ENCODE measurements at places on chromosomes 7 and 10.

DNA sequence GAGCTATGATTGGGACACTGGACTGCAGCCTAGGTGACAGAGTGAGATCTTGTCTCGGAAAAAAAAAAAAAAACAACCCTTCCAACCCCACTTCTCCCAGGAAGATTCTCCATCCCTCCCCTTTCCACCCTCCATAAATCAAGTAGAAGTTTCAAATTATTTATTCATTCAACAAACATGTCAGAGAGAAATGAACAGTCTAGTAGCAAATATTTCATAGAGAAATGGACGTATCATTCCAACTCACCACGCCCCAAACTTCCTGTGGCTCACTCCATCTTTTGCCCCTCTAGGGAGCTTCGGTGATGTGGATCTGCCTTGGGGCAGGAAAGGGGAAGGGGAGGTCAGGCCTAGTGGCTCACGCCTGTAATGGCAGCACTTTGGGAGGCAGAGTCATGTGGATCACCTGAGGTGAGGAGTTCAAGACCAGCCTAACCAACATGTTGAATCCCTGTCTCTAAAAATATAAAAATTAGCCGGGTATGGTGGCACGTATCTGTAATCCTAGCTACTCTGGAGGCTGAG is 638 bp upstream of the TRAPPC14 start:
- DNase-seq = no peak

- DNase-seq = no peak
Observed at GRCh38 chr7:13846386-13846785, 143.1 kb downstream of the ETV1 start.

- DNase-seq = no peak
Observed at GRCh38 chr7:19118636-19119371, 1.4 kb upstream of the TWIST1 start.

- no peak for DNase-seq
Observed at GRCh38 chr7:1438821-1439220, 20.4 kb downstream of the MICALL2 start.

GRCh38 chr10:17915181-17915580 is 36.5 kb upstream of the SLC39A12 start:
- no peak for DNase-seq

GRCh38 chr10:102085336-102085735 is 20.2 kb downstream of the HPS6 start:
- DNase-seq = no peak

DNA sequence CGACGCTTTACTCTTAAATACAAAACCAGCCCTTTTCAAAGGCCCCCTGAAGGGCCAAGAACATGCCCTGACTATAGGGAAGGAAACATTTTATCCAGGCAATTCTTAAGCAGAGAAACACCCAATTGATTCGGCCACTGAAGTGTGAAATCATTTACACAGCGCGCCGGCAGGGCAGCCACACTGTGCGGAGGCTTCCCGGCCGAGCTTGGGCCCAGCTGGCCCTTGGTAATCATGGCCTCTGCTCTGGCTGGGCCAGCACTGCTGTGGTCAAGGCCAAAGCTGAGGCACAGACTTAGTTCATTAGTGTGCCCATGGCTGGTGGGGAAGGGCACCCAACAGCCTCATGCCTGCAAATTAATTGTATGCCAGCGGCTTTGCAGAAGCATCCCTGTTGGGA is 143.7 kb upstream of the HABP2 start:
- no peak for DNase-seq

DNA sequence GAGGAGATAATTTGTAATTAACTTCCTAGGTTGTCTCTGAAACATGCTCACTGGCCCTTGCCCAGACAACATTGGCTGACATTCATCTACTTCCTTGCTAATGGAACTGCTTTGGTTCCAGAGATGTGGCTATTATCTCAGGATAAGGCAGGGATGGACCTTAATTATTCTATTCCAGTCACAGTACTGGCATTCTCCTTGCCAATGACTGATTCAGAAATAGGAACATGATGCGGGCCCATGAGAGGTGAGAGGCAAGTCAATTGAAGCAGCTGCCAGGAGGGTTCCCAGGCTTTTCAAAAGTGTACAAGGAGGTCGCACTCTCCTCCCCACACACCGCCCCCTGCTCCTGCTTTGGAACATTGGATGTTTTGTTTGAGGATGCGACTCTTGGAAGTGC is 109.6 kb upstream of the DGKB start:
- no peak for DNase-seq

GRCh38 chr10:24012249-24012803 is 196.6 kb upstream of the KIAA1217 start:
- DNase-seq = no peak

DNA sequence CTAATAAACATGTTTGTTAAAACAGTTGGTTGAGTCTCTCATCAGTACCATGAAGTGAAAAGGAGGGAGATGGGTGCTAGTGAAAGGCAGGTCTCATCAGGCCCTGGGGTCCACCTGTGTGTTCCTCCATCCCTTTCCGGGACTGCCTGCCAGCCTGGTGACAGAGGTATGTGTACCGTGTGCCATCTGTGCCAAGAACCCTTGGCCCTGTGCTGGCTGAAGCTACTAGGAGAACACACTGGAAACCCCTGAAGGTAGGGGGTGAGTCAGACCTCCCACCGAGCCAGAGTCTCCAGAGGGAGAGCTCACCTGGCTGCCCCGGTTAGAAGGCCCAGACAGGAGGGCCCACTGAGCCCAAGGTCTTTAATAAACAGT is 2.3 kb downstream of the DDIT4 start:
- DNase-seq = peak; percentile 58

DNA sequence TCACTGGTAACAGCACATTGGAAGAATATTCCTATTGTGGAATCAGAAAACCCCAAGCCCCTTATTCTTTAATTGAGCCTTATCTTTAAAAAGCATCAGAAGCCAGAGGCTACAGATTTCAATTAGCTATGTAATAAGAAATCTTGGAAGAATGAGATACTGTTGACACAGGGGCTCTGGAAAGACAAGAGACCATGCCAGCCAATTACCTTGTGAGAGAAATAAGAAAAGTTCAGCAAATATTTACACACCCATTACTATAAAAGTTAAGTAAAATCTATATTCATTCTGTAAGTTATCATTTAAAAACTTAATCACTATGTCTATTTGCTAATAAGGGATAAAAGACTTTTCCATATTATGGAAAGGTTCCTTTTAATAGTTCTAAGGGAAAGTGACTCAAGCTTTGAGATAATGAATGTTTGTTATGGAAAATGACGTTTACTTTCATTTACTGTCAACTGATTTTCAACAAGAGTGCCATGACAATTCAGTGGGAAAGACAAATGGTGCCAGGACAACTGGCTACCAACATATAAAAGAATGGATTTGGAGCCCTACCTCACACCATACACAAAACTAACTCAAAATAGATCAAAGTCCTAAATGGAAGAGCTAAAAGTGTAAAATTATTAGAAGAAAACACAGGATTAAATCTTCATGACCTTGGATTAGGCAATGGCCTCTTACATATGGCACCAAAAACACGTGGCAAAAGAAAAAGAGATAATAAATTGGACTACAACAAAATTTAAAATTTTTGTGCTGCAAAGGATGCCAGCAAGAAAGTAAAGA is 28.3 kb downstream of the ZFAND2A start:
- no peak for DNase-seq

DNA sequence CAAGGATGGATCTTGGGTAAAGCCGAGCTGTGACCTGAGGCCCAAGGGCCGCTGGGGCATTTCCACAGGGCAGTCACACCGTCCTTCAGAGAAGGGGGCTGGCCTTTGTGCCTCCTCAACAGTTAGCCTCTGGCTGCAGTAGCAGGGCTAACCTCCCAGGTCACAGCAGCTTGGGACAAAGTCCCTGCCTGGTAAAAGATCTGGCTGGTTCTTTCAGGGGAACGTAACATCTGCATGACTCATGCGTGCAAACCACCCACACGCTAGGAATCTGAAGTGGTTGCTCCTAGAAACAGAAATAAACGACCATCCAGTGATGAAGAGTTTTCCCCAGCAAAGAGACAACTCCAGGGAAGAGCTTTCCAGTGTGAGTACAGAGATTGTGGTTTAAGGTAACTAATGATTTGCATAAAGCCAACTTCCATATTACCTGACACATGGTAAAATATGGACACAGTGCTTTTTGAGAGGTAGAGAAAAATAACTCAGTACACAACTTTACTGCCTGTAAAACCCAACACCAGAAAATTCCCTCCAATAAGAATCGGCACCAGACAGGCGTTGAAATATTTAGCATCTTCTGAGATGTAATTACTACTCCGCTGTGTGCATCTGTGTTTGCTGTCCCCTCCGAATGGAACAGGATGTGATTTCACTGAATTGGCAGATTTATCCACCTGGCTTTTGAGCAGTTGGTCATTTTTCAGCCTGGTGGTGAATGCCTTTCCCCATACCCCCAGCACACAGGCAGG is 84.9 kb upstream of the ADRB1 start:
- peak; percentile 12 for DNase-seq

DNA sequence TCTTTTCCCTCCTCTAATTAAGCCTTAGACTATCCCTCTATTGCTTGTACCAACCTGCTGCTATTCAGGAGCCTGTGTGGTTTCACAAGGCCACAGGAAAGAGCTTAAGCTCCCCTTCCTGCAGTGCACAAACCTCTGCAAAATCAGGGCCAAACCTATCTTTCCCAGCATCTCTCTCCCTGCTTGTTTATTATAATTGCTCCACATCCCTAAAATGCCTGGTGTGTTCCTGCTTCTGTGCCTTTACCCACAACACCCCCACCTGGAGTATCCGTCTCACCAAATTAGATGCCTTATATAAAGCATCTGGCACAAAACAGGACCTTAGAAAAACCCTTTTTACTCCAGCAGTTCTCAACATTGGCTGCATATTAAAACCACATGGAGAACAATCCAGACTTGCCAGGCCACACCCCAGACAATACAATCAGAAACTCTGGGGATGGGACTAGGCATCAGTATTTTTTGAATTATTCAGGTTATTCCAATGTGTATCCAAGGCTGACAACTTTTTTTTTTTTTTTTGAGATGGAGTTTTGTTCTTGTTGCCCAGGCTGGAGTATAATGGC is 16.7 kb downstream of the SEC31B start:
- DNase-seq = no peak

- DNase-seq = no peak
Observed at GRCh38 chr10:62585211-62585775, 211.1 kb downstream of the ZNF365 start.

GRCh38 chr7:67962863-67963262 is 966.2 kb downstream of the TYW1 start:
- no peak for DNase-seq

- DNase-seq = no peak
Observed at GRCh38 chr10:84543948-84544347, 215.6 kb downstream of the CCSER2 start.

DNA sequence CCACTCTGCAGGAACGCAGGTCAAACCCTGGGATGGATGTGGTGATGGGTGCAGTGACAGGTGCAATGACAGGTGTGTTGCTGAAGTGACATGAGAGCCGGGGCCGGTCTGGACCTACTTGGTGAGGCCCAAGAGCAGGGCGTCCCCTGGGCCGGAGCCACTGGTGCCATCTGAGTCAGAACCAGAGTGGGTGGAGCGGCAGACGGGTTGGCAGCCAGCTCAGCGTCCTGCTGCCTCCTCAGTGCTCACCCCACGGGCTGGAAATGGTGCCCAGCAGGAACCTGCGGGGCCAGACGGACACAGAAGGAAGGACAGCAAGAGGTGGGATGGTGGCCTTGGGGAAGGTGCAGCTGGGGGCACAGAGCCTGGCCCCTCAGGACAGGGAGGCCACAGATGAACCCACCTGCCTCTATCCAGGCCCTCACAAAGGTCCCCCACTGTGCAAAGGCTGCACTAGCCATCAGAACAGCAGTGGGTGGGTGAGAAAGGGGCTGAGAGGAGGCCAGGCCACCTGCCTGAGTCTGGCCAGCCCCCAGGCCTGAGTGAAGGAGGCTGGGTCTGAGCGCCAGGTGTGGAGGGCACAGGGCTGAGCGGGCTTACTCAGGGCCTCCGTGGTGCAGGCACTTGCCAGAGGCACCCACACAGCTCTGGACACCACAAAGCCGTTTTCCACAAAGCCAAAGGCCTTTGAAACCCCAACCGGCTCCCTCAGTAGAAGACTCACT is 129.0 kb upstream of the PPP2R2D start:
- no peak for DNase-seq

DNA sequence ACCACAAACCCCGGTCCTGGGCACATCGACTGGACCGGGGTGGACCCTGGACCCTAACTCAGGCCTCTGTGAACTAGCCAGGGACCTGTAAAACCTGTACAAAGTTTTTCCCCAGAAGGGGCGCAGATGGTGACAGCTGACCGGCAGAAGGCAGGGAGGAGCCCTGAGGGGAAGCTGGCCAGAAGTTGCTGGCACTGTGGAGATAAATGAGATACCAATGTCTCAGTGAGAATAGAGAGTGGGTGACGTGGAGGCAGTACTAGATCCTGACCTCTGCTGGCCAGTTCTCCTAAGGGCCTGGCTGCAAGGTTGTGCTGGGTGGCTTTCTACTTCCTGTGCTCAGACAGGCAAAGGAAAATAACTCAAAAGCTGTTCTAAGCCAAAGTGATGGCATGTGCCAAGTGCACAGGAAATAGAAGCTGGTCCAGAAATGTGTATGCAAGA is 10.6 kb upstream of the TSPAN14 start:
- DNase-seq = no peak

GRCh38 chr7:18087026-18087686 is 59.5 kb upstream of the PRPS1L1 start:
- DNase-seq = no peak

DNA sequence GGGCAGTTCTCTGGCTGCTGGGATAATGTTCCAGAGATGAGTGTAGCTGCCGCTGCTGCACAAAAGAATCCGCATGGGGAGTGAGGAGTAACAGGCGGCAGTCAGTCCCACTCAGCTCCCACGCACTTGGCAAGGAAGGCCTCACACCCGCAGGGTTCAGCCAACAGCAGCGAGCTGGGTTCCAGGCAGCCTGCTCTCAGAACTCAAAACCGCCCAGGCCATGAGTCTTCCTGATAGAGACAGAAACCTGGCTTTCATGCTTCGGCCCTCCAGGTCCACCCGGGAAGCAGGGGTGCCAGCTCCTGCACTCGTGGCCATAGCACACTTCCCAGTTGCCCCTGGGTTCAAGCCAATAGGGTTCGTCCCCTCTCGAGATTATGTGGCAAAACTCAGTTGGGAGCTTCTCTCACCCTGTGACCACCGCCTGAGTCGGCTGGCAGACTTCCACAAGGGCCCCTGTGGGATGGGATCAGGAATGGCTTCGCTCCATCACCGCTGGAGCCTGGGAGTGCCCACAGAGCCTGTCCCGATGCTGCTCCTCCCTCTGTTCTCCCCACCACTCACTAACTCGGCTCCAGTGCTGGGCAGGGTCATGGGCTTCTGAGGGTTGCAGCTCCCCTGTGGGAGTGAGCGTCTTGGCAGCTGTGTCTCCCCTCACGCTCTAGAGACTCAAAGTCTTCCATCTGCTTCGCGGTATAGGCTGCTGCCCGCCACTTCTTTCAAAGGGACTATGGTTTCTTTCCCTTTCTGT is 20.6 kb downstream of the CLRN3 start:
- DNase-seq = no peak
